ENCODE measurements at places on chromosomes 4 and X. TPM values are rescaled to one million over a fixed set of nuclear protein-coding genes. Genes with fewer than 3 reads are reported as not detected.

The DSPP gene
- total RNA-seq: not detected

The BMP3 gene
- total RNA-seq: 0.13 TPM

The CYLC1 gene
- total RNA-seq: not detected

The SLIT2 gene
- 15.1 TPM for total RNA-seq

The FOXP3 gene
- total RNA-seq: 0.07 TPM

The USP17L29 gene
- total RNA-seq: not detected

The EIF4E gene
- 136 TPM for total RNA-seq
